ENCODE measurements at places on chromosomes 1 and 21. TPM values are rescaled to one million over a fixed set of nuclear protein-coding genes. Genes with fewer than 3 reads are reported as not detected.

PDC gene
- not detected for polyA plus RNA-seq

ZMYND12 gene
- polyA plus RNA-seq, result 17.7 TPM

DDAH1 gene
- polyA plus RNA-seq, result 98.9 TPM

RNU1-2 gene
- polyA plus RNA-seq, result 26.8 TPM

JAM2 gene
- polyA plus RNA-seq, result 6.0 TPM

TCP10L gene
- 5.2 TPM for polyA plus RNA-seq

CRNN gene
- polyA plus RNA-seq, result not detected

LRRC71 gene
- polyA plus RNA-seq, result 0.19 TPM

ROR1 gene
- polyA plus RNA-seq, result 0.77 TPM

REN gene
- 1,159 TPM for polyA plus RNA-seq

ZBTB7B gene
- polyA plus RNA-seq, result 20.1 TPM

CFAP107 gene
- polyA plus RNA-seq, result not detected

PKNOX1 gene
- polyA plus RNA-seq, result 7.9 TPM

BNIPL gene
- polyA plus RNA-seq, result 3.1 TPM

FAM167B gene
- 84.8 TPM for polyA plus RNA-seq

ELAVL4 gene
- polyA plus RNA-seq, result not detected

CELA2B gene
- not detected for polyA plus RNA-seq

MIXL1 gene
- polyA plus RNA-seq, result 0.56 TPM

PKLR gene
- polyA plus RNA-seq, result 19.9 TPM

UFC1 gene
- polyA plus RNA-seq, result 175 TPM

PDZK1IP1 gene
- polyA plus RNA-seq, result 2,553 TPM

TRIM17 gene
- 1.3 TPM for polyA plus RNA-seq

PRELP gene
- polyA plus RNA-seq, result 9.5 TPM

OR2T2 gene
- not detected for polyA plus RNA-seq

FAM72C gene
- polyA plus RNA-seq, result not detected

FAM163A gene
- not detected for polyA plus RNA-seq

S100B gene
- 2.6 TPM for polyA plus RNA-seq

MROH7 gene
- polyA plus RNA-seq, result 3.8 TPM

SLC44A5 gene
- 5.0 TPM for polyA plus RNA-seq

ARMH1 gene
- 3.4 TPM for polyA plus RNA-seq

TADA1 gene
- 13.7 TPM for polyA plus RNA-seq

C4BPB gene
- polyA plus RNA-seq, result 0.49 TPM

KRTAP21-2 gene
- polyA plus RNA-seq, result not detected

RPTN gene
- polyA plus RNA-seq, result not detected

SHC1 gene
- polyA plus RNA-seq, result 43.8 TPM

UBASH3A gene
- not detected for polyA plus RNA-seq

CR1L gene
- polyA plus RNA-seq, result 1.4 TPM

DCST1 gene
- polyA plus RNA-seq, result not detected

BARHL2 gene
- not detected for polyA plus RNA-seq

C1orf56 gene
- polyA plus RNA-seq, result 12.8 TPM

TNFRSF1B gene
- polyA plus RNA-seq, result 7.7 TPM

RGS7 gene
- polyA plus RNA-seq, result 3.6 TPM

PHTF1 gene
- polyA plus RNA-seq, result 14.7 TPM

F11R gene
- 36.9 TPM for polyA plus RNA-seq

BMP8B gene
- 0.34 TPM for polyA plus RNA-seq

DISC1 gene
- polyA plus RNA-seq, result 0.80 TPM

TRABD2B gene
- 19.8 TPM for polyA plus RNA-seq

TMCO1 gene
- polyA plus RNA-seq, result 149 TPM

CLDN8 gene
- 86.8 TPM for polyA plus RNA-seq

ZSCAN20 gene
- 0.99 TPM for polyA plus RNA-seq

BRINP2 gene
- polyA plus RNA-seq, result not detected

ETV3L gene
- polyA plus RNA-seq, result not detected

UBE2J2 gene
- polyA plus RNA-seq, result 57.4 TPM

LPAR3 gene
- polyA plus RNA-seq, result not detected
